ENCODE measurements at places on chromosomes 2 and 18.

DNA sequence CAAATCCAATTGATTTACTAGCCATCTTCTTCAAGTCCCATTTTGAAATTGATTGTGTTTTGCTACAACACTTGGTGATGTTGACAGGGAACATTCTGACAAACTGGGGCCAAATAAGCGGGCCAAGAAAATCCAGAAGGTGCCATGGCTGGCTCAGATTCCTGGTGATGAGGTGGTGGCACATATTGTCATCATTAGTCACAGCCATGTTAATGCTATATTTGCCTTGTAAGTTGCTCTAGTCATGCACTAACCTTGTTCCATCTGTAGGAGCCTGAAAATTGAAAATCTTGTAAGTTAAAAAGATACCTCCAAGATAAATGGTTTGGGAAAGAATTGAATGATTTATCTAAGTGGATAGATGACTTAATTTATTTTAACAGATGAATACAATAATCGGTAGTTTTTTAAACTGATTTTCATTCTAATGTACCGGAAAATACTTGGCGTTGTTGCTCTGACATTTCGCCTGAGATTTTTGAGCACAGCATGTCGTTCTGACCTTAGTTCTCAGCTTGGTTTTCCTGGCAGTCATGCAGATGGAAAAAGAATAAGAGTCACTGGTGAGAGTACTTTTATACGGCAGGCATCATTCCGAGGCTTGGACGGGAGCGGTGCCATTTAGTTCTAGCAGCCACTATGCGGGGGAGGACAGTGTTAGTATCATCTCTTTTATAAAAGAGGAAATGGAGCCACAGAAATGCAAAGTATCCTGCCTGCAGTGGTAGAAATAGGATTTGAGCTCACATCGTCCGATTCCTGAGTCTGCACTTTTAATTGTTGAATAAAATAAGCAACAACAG, 133.9 kb downstream of the ZNF532 start:
- DNase-seq, result no peak

DNA sequence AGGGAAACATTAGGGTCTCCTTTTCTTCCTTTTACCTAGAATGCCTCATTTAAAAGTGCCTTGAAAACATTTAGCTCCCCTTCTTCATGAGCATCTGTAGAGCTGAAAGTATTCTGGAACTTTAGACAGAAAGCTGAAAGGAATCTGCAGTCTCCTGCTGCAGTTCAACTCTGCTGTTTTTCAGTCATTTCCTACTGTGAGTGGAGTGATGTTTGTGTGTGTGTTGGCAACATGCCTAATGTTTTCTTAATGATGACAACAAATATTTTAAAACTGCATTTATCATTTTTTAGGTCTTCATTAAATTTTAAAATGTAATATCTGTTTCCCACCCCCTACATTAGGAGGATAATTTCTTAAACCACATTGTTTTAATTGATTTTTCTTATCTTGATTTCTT, 66.6 kb downstream of the TWSG1 start:
- no peak for DNase-seq

DNA sequence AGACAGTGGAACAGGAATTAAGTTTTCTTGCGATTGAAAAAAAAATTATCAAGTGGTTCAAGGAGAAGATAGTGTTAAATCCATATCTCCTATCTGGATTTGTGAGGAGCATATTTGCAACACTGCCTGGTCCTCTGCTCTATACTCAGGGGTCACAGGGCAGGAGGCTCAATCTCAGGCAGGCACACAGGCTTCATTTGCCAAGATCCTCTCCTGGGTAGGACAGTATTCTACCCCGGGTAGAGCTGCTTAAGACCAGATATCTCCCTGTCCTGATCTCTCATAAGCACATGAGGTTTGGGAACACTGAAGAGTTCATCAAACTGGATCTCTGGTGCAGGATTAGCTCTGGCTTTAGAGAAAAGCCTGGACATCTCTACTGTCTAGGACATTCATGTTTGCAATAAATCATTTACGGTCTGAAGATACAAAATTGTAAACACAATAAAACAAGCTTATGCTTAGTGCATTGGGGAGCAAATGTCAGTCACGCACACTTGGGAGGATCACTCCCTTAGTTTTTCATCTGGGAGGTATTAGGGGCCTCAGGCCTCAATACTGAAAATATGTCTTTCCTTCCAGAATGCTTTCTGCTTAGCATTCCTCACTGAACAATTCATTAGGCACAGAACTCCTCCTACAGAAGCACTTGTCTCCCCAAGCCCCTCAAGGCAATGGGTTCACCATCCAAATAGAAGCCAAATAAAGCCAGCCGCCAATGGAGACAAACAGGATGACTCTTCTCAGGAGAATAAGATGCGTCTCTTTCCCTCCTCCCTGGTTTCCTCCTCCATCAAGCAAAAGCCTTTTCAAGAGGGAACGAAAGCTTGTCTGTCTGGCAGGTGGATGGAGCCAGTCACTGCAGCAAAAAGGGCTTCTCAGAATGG, 34.1 kb upstream of the LCLAT1 start:
- no peak for DNase-seq

DNA sequence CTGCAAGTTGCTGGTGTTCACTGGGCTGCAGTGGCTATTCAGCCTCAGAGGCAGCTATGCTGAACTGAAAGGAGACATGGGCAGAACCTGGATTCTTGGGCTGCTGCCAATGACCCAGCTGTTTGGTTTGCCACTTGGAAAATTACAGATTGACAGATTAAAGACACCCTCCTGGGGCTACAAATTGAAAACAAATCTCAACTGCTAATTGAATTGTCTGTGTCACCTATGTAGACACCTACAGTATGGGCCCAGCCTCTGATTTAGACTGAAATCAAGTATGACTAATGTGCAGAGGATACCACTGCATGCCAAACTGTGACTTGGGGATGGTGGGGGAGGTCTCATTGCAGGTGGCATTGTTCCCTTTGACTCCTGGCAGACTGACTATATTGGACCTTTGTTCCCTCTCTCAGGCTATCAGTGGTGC, 42.8 kb downstream of the ITSN2 start:
- DNase-seq, result no peak

DNA sequence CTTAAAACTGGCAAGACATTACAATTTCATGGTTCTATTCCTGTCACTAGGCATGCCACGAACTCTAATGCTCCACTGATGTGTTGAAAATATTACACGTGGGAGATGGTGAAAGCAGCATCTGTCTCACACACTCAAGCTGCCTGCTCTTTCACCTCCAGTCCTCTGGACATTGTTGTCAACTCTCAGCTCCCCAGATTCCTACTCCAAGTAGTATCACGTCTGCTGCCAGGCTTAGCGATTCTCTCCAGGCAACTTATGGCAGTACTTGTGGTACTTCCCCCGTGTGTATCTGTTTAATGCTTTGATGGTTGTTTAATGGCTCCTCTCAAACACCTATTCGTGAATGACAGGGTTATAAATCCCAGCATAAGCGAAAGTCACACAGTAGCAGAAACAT, 103.8 kb downstream of the TMEFF2 start:
- no peak for DNase-seq

DNA sequence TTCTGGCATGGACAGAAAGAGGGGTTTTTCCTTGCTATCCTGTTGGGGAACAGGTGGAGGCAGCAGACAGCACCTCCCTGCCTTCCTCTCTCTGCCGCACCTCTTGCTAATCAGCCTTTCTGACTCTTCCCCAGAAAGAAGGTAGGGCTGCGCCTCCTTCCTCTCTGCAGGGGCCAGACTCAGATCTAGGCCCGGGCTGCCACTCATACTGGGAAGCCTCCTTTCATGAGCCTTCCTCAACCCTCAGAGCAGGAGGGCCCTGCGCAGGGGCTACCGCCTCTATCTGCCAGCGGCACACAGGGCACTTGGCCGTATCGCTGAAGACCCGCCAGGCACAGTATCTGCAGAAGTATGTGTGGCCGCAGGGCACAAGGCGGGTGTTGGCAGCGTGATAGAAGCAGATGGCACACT, 7.1 kb downstream of the NEURL3 start:
- no peak for DNase-seq

- DNase-seq, result no peak
These were observed 126.1 kb downstream of the COL6A3 start for GRCh38 chr2:237287872-237288271.

GRCh38 chr2:160142472-160142871, 57.6 kb downstream of the ITGB6 start:
- DNase-seq, result no peak
